ENCODE measurements at places on chromosomes 11 and 22.

DNA sequence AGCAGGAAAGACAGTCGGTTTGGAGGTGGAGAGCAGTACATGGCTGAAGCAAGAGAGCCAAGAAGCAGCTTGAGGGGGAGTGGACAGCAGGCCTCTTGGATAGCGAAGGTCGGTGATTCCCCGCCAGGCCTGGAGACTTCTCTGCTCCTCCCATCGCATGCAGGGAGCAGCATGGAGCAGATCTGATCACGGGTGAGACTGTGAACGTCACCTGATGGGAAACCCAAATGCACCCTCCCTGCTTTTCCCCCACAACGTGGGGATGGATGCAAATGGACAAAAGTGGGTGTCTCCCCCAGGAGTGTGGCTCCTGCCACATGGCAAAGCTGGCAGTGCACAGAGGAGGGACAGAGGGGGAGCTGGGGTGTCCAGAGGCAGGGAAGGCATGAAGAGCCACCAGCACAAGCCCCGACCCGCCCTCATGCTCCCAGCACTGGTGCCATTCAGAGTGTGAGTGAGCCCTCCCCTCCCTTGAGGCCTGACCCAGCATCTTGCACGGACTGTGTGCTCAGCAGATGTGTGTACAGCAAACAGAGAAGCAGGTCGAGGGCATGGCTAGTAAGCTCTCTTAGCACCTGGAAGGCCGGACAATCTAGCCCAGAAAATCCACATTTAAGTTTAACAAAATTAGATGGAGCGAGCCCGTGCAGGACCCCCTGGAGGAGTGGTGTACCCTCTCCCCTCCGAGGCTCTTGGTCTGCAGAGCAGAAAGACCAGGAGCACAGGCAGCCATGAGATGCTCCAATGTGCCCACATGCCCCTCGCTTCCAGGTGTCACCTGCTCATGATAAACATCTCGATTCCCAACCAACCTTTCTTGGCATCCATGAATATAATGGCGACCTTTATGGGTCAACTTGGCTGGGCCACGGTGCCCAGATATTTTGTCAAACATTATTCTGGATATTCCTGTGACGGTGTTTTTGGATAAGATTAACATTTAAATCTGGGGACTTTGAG is 661.7 kb downstream of the TBC1D22A start:
- no peak for DNase-seq

GRCh38 chr11:4543561-4543960 is 1.4 kb upstream of the OR52M1 start:
- no peak for DNase-seq

GRCh38 chr11:9575260-9576240 is 2.1 kb downstream of the WEE1 start:
- DNase-seq, result no peak

DNA sequence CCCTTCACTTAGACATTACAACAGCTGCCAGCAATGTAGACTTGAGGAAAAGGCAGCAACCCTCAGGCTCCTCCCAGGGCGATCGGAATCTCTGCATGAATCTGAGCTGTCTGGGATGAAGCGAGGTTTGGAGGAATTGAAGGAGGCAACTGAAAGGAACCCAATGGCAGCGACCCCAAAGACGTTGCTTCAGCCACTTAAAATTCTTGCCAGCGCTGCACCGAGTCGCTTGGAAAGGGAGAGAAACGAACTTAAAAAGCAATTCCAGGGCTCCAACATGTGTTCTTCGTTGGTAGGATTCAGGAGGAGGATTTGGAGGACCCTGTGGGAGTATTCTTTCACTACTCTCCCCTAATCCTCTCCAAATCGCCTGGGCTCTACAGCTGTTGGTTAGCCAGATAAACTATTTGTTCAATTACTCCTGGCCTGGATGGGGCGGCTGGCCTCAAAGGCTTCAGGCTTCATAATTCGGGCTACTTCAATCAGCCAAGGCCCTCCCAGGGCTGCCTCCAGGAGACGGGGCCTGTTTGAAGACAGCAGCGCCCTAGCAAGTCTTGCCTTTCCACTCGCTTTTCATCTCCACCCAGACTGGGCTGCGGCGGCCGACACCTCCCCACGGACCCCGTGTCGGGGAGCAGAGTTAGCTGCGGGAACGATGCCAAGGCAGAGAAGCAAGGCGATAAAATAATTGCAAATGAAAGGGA is 72.4 kb upstream of the TMEM45B start:
- no peak for DNase-seq

DNA sequence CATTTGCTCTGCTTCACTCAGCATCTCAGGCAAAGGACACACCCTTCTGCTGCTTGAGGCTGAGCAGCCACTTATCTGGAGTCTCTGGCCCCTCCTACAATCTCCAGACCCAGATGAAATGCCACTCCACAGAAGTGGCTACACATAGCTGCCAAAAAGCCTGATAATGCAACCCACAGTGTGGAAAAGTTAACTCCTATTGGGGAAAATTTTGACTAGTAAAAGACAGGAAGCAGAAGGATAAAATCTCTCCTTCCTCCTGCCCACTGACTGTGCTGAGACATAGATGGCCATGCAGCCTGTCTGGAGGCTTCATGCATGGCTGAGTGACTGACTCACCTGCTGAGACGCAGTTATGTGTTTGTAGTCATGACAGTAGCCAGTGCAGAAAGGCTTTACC is 92.3 kb upstream of the TEAD1 start:
- no peak for DNase-seq

DNA sequence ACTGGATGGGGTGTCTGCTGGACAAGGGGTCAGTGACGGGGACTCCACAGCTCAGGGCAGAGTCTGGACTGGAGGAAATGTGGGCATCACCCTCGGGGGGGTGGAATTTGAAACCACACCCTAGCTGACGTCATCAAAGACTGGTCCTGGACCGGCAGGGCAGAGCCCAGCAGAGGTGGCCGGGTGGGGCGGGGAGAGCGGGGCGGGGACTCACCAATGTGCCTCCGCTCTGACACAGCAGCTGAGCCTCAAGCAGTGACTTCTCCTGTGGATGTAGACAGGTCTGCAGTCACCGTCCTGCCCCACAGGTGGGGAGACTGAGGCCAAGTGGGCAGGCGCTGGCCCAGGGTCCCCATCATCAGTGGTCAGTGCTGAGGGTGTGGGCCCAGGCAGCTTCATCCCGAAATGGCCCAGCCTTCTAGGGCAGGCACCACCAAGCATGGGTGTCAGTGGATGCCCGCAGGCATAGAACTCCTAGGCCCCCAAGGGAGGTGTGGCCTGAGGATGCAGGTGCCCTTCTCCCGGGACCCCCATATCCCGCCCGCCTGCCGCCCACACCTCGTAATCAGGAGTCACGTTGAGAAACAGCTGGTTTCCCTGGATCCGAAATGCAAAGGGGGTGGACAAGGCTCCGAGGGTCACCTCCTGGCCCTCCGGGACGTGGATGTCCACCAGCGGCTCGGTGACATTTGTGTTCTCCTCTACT is 603 bp downstream of the CDHR5 start:
- DNase-seq, result no peak

GRCh38 chr22:27348634-27349033 is 452.9 kb downstream of the MN1 start:
- no peak for DNase-seq

GRCh38 chr22:42931421-42932196 is 74.5 kb upstream of the ARFGAP3 start:
- no peak for DNase-seq

- no peak for DNase-seq
These were observed 717 bp upstream of the ZNF202 start for GRCh38 chr11:123742031-123742723.

- DNase-seq, result no peak
These were observed 321.7 kb downstream of the TMEM135 start for GRCh38 chr11:87359401-87359800.

GRCh38 chr22:49469896-49470740 is 357.6 kb downstream of the BRD1 start:
- no peak for DNase-seq

- no peak for DNase-seq
These were observed 4.3 kb upstream of the ATP5MGL start for GRCh38 chr22:42644422-42645340.

DNA sequence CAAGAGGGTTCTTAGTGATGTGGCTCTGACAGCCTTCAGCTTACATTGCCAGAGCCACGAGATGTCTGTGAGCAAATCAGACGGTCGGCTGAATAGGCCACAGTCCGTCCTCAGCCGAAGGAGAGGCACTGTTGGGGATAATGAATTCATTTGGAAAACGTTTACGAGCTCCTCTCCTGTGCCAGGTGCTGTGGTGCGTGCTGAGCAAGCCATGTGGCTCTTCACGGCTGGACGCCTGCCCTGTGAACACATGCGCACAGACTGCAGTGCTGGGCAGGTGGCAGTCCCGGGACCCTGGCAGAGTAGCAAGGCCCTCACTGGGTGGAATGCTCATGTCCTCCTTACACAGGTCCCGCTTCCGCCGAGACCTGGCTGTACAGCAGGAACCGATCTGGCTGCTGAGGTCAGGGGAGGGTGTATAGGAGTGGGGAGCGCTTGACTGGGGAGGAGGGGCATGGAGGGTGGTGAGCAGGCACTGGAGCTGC is 6.8 kb downstream of the TBC1D22A start:
- no peak for DNase-seq

- no peak for DNase-seq
These were observed 37.1 kb upstream of the ANO1 start for GRCh38 chr11:70040869-70041501.

- no peak for DNase-seq
These were observed 11.3 kb downstream of the VPS37C start for GRCh38 chr11:61149624-61150615.

- DNase-seq, result no peak
These were observed 50.3 kb upstream of the MYEOV start for GRCh38 chr11:69243496-69244200.

DNA sequence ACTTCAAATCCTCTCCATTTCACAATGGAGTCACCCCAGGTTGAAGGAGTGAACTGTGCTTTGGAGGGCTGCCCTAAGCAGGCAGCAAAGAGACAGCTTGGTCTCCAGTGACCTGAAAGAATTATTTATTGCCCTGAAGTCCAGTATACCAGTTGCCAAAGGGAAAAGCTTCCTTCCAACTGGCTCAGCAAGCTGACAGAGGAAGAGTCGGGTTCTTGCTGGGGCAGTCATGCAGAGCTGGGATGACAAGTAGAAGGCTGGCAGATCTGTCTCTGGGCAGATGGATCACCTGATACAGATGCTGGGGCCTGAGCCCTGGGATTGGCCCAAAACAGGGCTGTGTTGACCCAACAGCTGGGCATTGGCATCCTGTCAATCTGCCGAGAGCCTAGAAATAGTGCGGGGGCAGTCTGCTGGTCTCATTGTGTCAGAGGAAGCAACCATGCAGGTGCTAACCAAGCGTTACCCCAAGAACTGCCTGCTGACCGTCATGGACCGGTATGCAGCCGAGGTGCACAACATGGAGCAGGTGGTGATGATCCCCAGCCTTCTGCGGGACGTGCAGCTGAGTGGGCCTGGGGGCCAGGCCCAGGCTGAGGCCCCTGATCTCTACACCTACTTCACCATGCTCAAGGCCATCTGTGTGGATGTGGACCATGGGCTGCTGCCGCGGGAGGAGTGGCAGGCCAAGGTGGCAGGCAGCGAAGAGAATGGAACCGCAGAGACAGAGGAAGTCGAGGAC is at the start of gene THRSP:
Gene THRSP (plus strand): TSS at position 422 of the 742 bp plus-strand sequence. CDS start 21 bp downstream, at position 443.
- no peak for DNase-seq

DNA sequence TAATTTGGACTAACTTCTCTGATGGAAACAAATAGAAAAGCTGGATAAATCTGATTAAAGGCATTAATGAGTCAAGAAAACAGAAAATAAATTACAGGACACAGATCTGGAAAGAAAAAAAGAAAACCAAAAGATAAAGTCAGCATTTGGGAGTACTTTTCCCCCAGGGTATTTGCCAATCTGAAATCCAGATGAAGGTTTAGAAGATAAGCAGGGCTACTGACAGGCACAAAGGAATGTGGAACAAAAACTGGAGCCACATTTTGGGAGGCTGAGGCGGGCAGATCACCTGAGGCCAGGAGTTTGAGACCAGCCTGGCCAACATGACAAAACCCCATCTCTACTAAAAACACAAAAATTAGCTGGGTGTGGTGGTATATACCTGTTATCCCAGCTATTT is 57.2 kb downstream of the SBF2 start:
- no peak for DNase-seq

DNA sequence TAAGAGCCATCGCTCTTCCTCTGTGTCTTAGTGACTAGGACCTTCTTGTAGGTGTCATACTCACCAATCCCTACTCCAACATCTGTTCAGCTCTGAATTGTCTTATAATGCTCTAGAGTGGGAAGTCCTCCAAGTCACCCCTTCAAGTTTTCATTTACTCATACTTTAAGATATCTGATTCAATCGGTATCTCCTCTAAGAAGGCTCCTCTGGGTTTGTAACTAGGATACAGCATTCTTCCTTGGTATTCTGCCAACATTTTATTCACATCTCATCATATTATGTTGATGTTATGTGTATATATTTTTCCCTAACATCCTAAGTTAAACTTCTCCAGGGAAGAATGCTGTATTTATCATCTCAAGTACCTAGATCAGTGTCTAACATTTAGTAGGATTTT is 662.1 kb downstream of the NTM start:
- no peak for DNase-seq

DNA sequence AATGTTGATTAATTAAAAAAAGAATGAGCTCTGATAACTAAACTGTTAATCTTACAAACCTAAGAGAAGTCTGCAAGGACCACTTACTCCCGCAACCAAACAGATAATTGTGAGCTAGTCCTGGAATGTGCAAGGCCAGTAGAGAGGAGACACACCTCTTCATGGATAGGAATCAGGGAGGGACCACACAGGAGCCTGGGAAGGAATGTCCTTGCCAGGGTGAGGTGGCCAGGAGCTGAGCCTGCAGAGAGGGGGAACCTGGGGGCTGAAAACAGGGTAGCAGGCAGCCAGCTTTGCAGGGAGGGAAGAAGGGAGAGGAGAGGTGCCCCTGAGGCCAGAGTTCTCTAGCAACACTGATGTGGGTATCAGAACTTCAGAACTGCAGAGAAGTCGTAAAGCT is 9.4 kb upstream of the NLRP10 start:
- no peak for DNase-seq

DNA sequence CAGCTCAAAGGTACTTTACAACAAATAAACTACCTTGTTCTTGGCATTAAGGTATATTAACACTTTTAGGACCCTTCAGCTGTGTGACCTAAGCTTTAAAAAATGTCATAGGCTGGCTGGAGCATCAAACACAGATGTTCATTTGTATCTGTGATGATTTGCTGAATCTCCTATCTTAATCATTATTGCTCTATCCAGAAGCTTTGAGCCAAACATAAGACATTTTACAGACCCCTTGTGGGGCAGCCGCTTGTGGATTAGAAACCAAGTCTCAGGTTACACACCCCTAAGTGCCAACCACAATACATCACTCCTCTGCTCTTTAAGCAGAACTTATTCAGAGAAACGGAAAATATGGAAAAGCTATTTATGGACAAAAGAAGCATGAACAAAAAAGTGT is 394.2 kb upstream of the CCDC90B start:
- no peak for DNase-seq

DNA sequence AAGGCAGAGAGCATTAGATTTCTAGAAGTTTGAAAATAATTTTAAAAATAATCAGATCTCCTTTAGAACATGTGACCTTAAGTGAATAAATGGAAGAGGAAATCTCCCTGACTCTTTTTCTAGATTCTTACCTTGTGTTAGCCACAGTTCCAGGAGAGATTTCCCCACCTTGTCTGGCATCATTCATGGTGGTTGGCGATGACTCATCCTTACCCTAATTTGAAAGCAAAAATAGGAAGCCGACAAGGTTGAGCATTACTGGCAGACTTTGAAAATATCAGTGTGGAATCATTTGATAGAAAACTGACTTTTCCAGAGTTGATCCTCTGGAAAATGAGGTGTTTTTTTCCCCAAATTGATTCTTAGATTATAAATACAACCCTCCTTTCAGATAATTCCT is 48.1 kb downstream of the CNTN5 start:
- DNase-seq, result no peak

Data from central memory CD8-positive, alpha-beta T cell (primary cell).